Amniotic epithelial cell (primary cell): ENCODE measurements at places on chromosomes 6 and 20.
A peak's percentile ranks its signal among the peaks of the same experiment; 100 is the strongest.

GRCh38 chr6:6368040-6368683 lies 47.7 kb upstream of the F13A1 start:
- no peak for DNase-seq

DNA sequence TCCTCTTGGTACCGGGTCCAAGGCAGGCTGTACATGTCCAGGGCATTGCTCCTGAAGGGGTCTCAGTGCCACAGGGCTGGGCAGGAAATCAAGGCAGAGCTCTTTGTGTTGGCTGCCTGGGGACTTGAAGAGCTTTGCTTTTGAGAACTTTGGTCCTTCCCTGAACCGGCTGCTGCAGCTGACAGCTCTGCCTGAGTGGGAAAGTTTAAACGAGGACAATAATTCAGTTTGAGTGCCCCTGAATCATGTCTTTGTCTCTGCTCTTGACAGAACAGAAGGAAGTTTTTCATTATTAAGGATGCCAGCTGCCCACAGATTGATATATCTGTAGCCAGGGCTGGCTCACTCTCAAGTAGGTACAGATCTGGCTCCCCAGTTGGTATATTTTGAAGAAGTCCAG lies 56.1 kb downstream of the ANKRD6 start:
- DNase-seq: no peak

DNA sequence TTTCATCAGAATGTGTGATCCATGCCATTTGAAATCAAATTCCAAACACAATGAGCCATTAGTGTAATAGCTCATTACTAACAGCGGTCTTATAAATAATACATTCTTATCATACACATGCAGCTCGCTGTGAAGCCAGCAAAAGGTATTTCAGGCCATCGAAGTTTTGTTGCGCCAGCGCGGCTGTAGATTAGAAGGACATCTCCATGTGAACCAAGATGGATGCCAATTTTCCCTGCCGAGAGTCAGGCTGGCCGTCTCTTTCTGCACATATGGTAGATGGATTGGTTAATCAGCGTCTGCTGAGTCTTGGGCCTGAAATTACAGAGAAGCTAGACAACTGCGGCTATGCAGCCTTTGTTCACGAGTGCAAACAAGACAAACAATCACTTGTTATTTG lies 44.1 kb downstream of the CFAP61 start:
- no peak for DNase-seq

GRCh38 chr20:43955750-43956191 lies 41.1 kb downstream of the TOX2 start:
- no peak for DNase-seq

- DNase-seq: no peak
Observed at GRCh38 chr20:39206899-39207564, 244.9 kb downstream of the DHX35 start.

- peak; percentile 84 for DNase-seq
Observed at GRCh38 chr20:53949319-53949839, 121.0 kb downstream of the BCAS1 start.

DNA sequence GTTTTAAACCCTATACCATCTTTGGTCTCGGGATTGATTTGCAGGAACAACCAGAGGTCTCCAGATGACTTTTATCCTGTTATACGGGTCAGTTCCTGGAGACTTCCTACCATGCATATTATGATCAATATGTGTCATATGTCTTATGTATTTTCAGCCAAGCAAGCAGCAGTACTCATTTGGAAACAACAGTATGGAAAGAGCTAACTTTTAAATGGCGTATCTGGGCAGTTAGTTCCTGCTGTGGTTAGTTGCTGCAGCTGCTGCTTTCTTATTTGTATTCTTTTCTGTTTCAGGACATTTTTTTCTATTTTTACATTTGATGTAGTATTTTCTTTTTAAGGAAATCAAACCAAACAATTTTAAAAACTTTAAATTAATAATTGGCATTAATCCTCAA lies 207.5 kb downstream of the MANEA start:
- no peak for DNase-seq

GRCh38 chr6:34630040-34630439 lies 66.5 kb downstream of the ILRUN start:
- DNase-seq: peak; percentile 96

GRCh38 chr20:50930139-50930975 lies 880 bp downstream of the ADNP start:
- DNase-seq: no peak

- no peak for DNase-seq
Observed at GRCh38 chr6:31874836-31875572, 3.8 kb downstream of the SLC44A4 start.

- DNase-seq: no peak
Observed at GRCh38 chr20:63694584-63695423, 1.6 kb upstream of the TNFRSF6B start.

DNA sequence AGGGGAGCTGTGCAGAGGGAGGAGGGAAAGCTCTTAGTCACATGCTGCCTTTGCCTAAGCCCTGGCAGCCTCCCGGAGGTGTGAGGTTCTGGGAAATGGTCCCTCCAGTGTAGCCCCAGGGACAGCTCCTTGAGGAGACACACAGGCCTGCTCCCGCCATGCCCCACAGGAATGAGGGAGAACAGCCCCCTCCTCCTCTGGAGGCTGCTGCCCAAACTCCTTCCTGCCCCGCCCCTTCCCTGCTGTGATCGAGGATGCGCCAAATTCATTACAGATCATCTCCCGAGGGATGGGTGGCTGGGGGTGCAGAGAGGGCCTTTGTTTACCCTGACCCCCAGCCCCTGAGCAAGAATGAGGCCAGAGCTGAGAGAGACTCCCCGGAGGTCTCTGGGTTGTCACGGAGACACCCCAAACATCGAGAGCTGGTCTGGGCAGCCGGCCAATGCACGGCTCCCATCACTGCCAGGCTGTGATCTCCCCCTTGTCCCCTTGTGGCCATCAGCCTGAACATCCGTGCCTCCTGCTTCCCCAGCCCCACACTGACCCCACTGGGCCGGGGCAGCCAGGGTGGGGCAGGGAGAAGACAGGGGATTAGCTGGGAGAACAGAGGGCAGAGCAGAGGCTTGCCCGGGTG lies 8.4 kb downstream of the CYP21A2 start:
- peak; percentile 1 for DNase-seq

DNA sequence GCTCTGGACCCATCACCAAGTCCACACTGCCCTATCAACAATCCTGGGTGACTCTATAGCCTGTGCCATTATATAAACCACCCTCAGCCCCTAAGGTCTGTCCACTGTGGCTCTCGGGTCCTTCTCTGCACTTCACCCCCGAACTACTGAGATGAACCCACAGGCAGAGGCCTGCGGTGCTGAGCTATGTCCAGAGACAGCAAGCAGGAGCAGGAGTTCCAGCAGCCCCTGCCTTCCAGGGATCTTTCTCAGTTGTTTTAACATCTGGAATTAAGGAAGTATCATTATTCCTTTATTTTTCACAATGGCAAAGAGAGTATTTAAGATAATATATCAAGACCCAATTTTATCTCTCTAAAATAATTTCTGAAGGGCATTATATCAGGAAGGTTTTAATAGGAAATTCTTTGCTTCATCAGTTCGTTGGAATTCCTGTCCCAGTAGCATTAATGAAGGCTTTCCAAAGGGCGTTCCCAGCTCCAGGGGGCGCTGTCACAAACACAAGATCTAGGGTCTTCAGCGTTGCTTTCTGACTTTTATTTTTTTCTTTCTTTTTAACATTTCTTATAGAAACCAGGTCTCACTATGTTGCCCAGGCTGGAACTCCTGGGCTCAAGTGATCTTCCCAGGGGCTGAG lies 27.3 kb downstream of the RRBP1 start:
- DNase-seq: peak; percentile 58

DNA sequence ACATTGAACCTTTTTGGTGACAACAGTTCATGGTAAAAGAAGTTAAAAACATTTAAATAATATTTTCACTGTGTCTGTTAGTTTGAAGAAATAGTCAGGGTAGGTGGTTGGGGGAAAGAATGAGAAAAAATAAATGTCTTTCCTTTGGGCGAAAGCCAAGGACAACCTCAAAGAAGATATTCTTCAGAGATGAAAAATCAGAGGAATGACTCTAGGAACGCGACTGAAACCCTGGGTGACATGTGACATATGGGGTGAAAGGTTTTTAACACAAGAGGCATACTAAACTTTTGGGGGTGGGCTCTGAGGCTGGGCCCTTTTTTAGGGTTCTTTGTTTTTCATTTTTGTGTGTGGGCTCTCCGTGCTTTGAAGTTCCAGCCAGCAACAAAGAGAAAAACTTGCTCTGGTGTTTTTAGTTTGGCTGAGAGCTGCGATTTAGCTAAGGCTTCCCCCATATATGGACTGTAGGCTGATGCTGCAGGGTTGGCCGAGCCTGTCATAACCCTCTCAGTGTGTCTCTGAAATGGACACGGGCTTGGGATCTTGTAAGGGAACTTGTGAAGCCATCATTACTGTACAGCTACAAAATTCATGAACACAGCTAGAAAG lies 610.1 kb upstream of the ARID1B start:
- DNase-seq: no peak

DNA sequence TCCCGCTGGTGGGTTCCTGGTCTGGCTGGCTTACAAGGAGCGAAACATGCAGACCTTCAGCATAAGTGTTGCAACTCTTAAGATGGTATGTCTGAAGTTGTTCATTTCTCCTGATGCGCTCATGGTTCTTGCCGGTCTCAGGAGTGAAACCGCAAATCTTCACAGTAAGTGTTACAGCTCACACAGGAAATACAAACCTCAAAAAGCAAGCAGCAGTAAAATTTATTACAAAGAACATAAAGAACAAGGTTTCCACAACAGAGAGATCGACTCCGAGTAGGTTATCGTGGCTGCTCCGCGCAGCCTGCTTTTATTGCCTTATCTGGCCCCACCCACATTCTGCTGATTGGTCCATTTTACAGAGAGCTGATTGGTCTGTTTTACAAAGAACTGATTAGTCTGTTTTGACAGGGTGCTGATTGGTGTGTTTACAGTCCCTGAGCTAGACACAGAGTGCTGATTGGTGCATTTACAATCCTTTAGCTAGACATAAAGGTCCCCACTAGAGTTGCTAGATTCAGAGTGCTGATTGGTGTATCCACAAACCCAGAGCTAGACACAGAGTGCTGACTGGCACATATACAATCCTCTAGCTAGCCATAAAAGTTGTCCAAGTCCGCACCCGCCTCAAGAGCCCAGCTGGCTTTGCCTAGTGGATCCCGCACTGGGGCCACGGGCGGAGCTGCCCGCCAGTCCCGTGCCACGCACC lies 39.2 kb downstream of the TRIM27 start:
- no peak for DNase-seq

DNA sequence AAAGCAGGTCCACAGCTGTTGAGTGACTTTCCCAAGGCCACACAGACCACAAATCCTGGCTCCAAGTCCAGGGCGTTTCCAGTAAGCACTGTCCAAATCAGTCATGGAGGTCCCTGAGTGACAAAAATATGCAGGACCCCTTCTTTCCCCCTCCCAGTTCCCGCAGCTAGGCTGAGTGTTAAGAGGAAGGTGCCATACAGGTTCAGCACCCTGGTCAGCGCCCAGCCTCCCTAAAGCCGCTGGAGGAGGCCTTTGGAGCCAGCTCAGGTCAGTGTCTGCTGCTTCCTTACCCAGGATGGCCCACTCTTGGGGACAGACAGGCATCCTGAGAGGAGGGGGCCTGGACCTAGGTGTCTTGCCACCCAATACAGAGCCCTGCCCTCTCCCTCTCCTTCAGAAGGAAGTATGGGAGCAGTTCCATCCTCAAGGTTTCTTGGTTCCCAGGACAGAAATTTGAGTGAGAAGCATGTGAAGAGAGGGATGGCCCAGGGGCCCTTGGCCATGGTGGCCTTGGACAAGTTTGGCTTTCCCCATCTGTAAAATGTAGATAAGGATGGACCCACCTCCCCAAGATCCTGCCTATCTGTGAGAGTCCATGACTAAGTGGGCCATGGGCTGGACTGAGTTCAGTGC lies 13.2 kb downstream of the TMEM74B start:
- peak; percentile 34 for DNase-seq

GRCh38 chr6:126716826-126717509 lies 377.1 kb downstream of the CENPW start:
- no peak for DNase-seq

DNA sequence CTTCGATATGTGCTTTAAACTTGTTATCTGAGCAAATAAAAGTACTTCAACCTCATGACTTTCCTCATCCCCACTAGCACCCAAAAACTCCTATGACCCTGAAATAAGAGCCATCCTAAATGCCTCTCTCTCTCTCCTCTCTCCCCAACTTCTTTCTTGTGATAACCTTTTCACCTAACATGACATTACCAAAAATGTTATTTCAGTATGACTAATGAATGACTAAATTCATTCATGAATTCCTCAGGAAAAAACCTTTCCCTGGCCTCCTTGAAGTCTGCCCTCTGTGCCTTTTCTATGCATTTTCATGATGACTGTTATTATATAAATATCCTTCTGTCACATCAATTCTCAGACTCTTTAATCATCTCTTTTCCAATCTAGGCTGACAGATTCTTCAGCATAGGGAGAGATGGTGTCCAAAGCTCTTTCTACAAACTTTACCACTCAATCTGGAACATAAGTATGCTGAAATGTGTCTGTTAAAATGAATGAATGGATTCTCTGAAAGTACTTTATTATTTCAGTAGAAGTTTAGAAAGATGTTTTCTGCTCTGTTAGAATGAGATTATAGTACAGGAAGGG lies 114.3 kb upstream of the GGTLC1 start:
- DNase-seq: no peak

DNA sequence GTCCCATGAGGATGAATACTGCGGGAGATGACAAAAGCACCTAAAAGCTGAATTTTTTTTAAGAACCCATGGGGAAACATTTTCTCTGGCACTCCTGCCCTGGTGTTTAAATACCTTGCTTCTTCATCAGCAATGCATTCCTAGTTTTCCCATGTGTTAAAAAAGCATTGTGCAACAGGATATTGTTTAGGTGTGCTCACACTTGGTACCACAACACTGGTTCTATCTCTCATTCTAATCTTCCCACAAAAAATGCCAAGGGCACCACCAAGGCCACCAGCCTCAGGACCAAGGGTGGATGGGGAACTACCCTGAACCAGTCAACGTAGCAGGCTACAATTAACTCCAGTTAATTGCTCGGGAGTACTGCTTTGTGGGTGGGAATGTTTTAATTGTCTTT lies 50.9 kb downstream of the ALDH5A1 start:
- peak; percentile 18 for DNase-seq

DNA sequence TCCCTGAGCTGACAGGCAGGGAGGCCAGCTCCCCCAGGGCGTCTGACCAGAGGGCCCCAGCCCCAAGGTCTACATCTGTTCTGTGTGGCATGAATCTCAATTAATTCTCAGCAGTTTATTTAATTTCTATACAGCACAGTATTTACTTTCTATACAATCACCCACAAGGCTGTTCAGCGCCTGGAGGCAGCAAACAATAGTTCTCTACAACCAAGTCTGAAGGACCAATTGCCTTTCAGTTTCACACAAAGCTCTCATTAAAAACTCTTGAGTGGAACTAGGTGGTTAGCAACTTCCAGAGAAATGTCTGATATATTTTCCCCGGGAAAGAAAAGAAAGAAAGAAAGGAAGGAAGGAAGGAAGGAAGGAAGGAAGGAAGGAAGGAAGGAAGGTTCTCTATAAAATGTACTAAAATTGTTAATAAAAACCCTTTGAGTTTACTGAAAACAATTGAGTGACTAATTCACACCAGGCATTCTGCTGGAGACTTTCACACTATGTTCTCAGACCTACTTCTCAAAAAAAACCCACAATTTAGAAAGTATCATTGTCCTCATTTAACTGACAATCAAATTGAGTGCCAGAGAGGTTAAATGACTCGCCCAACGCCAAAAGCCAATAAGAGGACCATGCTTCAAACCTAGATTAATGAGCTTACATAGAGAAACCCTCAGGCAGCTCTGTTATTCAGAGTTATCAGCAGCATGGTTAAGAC lies 62.5 kb downstream of the METTL24 start:
- DNase-seq: no peak
